ENCODE measurements at places on chromosomes 6 and 20. TPM values are rescaled to one million over a fixed set of nuclear protein-coding genes. Genes with fewer than 3 reads are reported as not detected.
A peak's percentile ranks its signal among the peaks of the same experiment; 100 is the strongest.

GRCh38 chr6:6723921-6724538 is 135.5 kb downstream of the LY86 start:
- H3K36me3 ChIP-seq: no peaks in the 10 kb centered on the region
- H3K4me3 ChIP-seq: peak overlapping the region; percentile 77
- H3K4me1 ChIP-seq: peaks cover 12% of the 10 kb centered on the region

GRCh38 chr6:28896505-28897368 is 27.0 kb downstream of the TRIM27 start:
- peaks cover 8% of the 10 kb centered on the region for H3K27me3 ChIP-seq
- DNase-seq: peak; percentile 65
- peaks cover 11% of the 10 kb centered on the region for H3K4me1 ChIP-seq

GRCh38 chr6:133297657-133298056 is 56.5 kb downstream of the EYA4 start:
- no peak for DNase-seq
- H3K4me1 ChIP-seq: no peaks in the 10 kb centered on the region
- H3K4me3 ChIP-seq: no peak overlapping the region
- H3K27me3 ChIP-seq: no peaks in the 10 kb centered on the region
- H3K27ac ChIP-seq: no peak overlapping the region
- H3K36me3 ChIP-seq: no peaks in the 10 kb centered on the region

DNA sequence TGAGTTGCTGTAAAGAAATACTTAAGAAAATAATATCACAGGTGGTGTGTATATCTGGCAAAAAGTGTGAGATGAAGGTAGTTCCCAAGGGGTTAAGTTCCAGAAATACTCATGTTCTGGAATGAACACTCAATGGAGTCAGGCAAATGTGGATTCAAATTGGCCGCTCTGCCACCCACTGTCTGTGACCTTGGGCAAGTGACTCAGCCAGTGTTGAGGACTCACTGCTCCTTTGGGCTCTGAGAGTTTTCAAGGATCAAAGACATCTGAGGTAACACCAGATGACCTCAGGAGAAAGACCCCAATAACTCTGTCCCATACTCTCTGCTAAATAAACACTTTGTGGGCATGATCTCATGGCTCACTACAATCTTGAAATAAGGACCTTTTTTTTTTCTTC is 59.2 kb upstream of the EYA2 start:
- H3K36me3 ChIP-seq: peaks cover 7% of the 10 kb centered on the region
- H3K27ac ChIP-seq: no peak overlapping the region
- H3K4me3 ChIP-seq: no peak overlapping the region
- no peaks in the 10 kb centered on the region for H3K27me3 ChIP-seq
- peaks cover 28% of the 10 kb centered on the region for H3K4me1 ChIP-seq
- DNase-seq: peak; percentile 23

DNA sequence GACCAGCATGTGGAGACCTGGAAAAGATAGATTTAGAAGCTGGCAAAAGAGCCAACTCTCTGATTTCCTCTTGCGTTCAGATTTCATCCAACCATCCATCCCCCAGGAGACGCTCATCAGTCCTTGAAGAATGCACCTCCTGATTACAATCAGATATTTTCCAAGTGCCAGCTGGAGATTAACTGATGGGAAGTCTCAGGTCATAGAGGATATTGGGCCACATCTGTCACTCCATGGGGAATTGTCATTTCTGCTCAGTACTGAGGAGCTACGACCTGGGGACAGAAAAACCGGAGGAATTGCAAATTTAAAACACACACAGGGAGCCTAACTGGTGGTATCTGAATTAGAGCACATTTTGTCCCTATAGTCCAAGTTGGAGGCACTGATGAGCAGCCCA is 496.2 kb upstream of the SULF2 start:
- no peak overlapping the region for H3K27ac ChIP-seq
- H3K4me3 ChIP-seq: no peak overlapping the region
- no peak for DNase-seq
- H3K27me3 ChIP-seq: peaks cover 8% of the 10 kb centered on the region
- H3K4me1 ChIP-seq: peaks cover 21% of the 10 kb centered on the region

DNA sequence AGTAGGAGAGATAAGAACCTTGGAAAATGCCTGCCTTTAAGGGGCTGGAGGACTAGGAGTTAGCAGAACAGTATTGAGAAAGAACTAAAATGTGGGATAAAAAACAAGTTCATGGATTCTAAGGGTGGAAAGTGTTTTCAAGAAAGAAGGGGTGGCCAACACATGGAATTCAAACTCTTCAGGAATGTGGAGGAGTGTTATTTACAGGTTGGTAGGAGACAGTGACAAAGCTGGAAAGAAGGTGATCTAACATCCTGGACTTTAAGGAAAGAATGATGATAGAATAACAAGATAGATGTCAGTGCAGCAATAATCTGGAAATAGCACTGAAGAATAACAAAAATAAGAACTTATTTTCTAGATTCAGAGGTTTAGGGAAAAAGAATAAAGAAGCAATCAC is 54.0 kb upstream of the TNFRSF21 start:
- H3K27me3 ChIP-seq: peaks cover 4% of the 10 kb centered on the region
- H3K36me3 ChIP-seq: no peaks in the 10 kb centered on the region
- no peak overlapping the region for H3K4me3 ChIP-seq
- no peak for DNase-seq
- no peak overlapping the region for H3K27ac ChIP-seq

The DDX43 gene
- total RNA-seq: not detected
